Karpas-422 (cell line): ENCODE measurements at places on chromosomes 2 and 18. TPM values are rescaled to one million over a fixed set of nuclear protein-coding genes. Genes with fewer than 3 reads are reported as not detected.

Gene SLC16A14
- 0.15 and 0.29 TPM in 2 replicates for total RNA-seq

Gene C2orf66
- total RNA-seq: not detected in 2 replicates

Gene GNAL
- not detected in 2 replicates for total RNA-seq

Gene CXCR1
- total RNA-seq: not detected in 2 replicates

Gene RAB6C
- total RNA-seq: 0.52 and 1.5 TPM in 2 replicates

Gene ANO7
- total RNA-seq: 0.14 and 0.19 TPM in 2 replicates

Gene RAD51AP2
- not detected in 2 replicates for total RNA-seq

Gene PPIL3
- total RNA-seq: 38.2 and 96.6 TPM in 2 replicates

Gene RALB
- total RNA-seq: 7.2 and 19.4 TPM in 2 replicates

Gene CKAP2L
- total RNA-seq: 8.9 and 17.0 TPM in 2 replicates

Gene SOCS6
- total RNA-seq: not detected in 2 replicates

Gene SLC9A4
- not detected in 2 replicates for total RNA-seq

Gene FZD7
- 9.2 and 10.2 TPM in 2 replicates for total RNA-seq

Gene REG3A
- total RNA-seq: not detected in 2 replicates

Gene POTEI
- total RNA-seq: 0.87 TPM in 1 of 2 replicates, not detected in the other

Gene ONECUT2
- not detected in 2 replicates for total RNA-seq

Gene ARHGAP15
- 65.6 and 82.8 TPM in 2 replicates for total RNA-seq

Gene SESTD1
- 0.04 and 0.07 TPM in 2 replicates for total RNA-seq

Gene ALPI
- not detected in 2 replicates for total RNA-seq

Gene LRRC30
- not detected in 2 replicates for total RNA-seq

Gene CNGA3
- 0.07 TPM in 1 of 2 replicates, not detected in the other for total RNA-seq

Gene RRM2
- total RNA-seq: 22.6 and 24.8 TPM in 2 replicates

Gene COL3A1
- not detected in 2 replicates for total RNA-seq

Gene IKZF2
- 0.54 and 1.3 TPM in 2 replicates for total RNA-seq

Gene DNAH6
- total RNA-seq: under 0.01 and 0.15 TPM in 2 replicates

Gene TCF4
- 181 and 261 TPM in 2 replicates for total RNA-seq

Gene SS18
- 123 and 146 TPM in 2 replicates for total RNA-seq

Gene EVX2
- not detected in 2 replicates for total RNA-seq

Gene RTP5
- total RNA-seq: not detected in 2 replicates

Gene ADAM23
- not detected in 2 replicates for total RNA-seq

Gene VWA3B
- not detected in 2 replicates for total RNA-seq

Gene CNDP1
- total RNA-seq: 0.11 TPM in 1 of 2 replicates, not detected in the other

Gene SPP2
- total RNA-seq: not detected in 2 replicates

Gene MAP2
- total RNA-seq: 0.97 and 1.5 TPM in 2 replicates

Gene FSIP2
- not detected in 2 replicates for total RNA-seq

Gene TRABD2A
- 0.04 and 2.4 TPM in 2 replicates for total RNA-seq

Gene BMP10
- total RNA-seq: not detected in 2 replicates

Gene MOGAT1
- total RNA-seq: not detected in 2 replicates

Gene TEKT4
- not detected in 2 replicates for total RNA-seq

Gene CYP1B1
- not detected in 2 replicates for total RNA-seq

Gene EFR3B
- 0.22 and 0.58 TPM in 2 replicates for total RNA-seq

Gene GAL3ST2
- not detected in 2 replicates for total RNA-seq

Gene LCT
- 0.14 and 0.19 TPM in 2 replicates for total RNA-seq

Gene UGT1A8
- 0.18 TPM in 1 of 2 replicates, not detected in the other for total RNA-seq

Gene FAM110C
- total RNA-seq: not detected in 2 replicates

Gene CXCR2
- total RNA-seq: not detected in 2 replicates

Gene FOXI3
- total RNA-seq: not detected in 2 replicates

Gene NT5C1B
- total RNA-seq: not detected in 2 replicates
